Activated T-cell treated with anti-CD3 and anti-CD28 coated beads for 48 hours (primary cell): ENCODE measurements at places on chromosomes 6 and 20.

- DNase-seq, result no peak
Observed at GRCh38 chr20:41927189-41927588, 309.0 kb upstream of the CHD6 start.

DNA sequence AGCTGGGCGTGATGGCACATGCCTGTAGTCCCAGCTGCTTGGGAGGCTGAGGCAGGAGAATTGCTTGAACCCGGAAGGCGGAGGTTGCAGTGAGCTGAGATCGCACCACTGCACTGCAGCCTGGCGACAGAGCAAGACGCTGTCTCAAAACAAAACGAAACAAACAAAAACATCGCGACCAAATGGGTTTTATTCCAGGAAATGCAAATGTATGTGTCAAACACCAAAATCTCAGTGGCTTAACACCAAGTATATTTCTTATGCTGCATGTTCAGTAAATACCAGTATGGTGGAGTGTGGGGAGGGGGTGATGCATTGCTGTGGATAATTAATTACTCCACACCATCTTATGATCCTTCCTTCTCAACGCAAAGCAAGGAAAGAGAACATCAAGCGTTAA lies 28.1 kb downstream of the ACTR5 start:
- no peak for DNase-seq

- no peak for DNase-seq
Observed at GRCh38 chr20:24708411-24709295, 239.2 kb downstream of the SYNDIG1 start.

GRCh38 chr20:44901974-44902373 lies 7.9 kb upstream of the PABPC1L start:
- DNase-seq, result no peak

GRCh38 chr6:162690158-162690557 lies 37.4 kb downstream of the PRKN start:
- no peak for DNase-seq
